ENCODE measurements at places on chromosomes 3 and 15.

DNA sequence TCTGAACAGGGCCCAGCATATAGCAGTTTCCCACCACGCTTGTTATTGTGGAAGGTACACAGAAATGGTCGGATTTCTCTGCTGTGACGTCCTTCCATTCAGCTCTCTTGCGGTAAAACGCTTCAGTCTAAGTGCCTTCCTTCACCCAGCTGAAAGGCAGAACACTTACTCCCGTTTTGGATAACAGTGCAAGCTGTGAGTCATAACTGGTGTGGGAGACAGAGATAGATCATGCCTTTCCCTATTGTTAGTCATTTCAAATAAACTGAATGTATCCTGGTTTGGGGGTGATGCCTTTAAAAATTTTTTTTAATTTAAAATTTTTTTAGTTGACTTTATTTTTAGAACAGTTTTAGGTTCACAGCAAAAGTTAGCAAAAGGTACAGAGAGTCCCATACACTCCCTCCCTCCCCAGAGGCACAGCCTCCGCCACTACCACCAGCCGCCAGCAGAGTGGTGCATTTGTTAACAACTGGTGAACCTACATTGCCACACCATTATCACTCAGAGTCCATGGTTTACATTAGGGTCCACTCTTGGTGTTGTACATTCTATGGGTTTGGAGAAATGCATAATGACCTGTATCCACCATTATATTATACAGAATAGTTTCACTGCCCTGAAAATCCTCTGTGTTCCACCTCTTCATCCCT is 94.9 kb upstream of the NSMCE3 start:
- DNase-seq: peak; percentile 46

GRCh38 chr3:160780245-160780644 is 24.2 kb downstream of the PPM1L start:
- DNase-seq: no peak

GRCh38 chr3:9903904-9904303 is 1.3 kb downstream of the IL17RE start:
- DNase-seq: no peak

DNA sequence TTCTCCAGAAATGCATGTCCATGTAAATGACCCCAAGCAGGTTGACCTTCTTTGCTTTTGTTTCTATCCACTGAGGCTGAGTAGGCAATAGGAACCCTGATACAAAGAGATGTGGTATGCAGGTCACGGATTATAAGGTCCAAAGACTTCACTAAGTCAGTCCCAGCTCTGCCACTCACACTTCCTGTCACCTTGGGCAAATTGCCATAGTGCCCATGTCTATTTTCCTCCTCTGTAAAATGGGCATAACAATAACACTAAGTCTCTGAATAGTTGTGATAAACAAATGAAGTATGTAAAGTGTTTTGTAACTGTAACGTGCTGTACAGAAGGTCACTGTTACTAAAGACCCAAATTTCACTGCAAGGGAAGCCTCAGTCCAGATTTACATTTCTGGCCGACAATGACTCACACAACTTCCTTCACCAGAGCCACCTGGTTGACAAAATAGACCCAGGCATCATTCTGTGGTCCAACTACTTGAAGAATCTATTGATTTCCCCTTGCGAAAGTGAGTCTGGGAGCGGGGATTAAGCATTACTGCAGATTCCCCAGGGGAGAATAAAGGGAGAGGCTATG is 175.4 kb upstream of the LPP start:
- no peak for DNase-seq

GRCh38 chr3:43998836-43999727 is 242.6 kb upstream of the TOPAZ1 start:
- DNase-seq: peak; percentile 74

GRCh38 chr3:19284974-19285373 is 136.7 kb downstream of the KCNH8 start:
- no peak for DNase-seq

DNA sequence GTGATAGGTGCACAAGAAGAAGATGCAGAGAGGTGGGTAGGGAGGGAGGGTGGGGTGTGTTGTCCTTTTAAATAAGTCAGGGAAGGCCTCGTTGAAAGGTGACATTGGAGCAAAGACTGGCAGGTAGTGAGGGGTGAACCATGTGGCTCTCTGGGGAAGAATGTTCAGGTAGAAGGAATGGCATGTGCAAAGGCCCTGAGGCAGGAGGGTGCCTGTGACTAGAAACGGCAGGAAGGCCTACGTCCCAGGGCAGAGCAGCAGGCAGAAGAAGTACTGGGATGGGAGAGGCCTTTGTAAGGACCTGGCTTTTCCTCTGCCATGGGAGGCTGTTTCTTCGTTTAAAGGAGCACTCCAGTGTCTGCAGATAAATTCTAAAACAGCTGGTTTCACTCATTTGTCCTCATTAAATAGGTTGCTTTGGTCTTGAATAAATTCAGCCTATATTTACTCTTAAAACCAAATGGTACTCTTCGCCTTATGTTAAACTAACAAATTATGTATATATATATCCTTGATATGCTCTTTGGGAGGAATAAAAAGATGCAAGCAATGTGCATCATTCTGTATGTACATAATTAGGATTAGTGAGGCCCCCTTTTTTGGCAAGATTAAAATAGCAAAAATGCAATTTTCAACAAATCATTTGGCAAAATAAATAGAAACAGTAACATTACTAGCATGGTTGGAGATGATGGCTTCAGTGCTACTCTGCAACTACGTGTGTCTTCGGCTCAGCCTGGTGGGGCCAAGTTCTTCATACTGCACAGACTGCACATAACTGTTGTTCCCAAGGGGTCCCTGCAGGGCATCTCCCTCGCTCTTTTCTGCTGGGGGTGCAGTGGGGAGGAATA is 151.4 kb downstream of the KLF13 start:
- no peak for DNase-seq
